ENCODE measurements at places on chromosomes 13 and 19.

DNA sequence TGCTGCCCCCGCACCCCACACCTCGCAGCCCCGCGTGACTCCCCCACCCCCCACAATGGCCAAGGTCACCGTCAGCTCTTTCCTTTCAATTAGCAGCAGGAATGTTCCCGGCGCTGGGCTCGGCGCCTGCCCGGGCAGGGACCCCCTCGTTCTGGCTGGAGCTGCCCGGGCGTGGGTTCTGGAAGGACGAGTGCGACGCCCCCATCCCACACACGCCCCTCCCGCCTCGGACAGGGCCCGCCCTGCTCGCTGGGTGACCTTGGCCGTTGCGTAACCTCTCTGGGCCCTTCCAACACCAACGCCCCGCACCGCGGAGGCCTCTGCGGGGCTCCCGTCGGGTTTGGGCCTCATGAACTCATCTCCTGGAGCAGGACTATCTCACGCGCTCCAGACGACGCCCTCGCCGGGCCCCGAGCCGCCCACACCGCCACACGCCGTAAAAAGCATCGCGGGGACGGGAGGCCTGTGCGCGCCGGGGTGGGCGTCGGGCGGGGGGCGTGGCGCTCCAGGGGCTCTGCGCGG is 10.3 kb downstream of the PALM start:
- DNase-seq, result no peak

DNA sequence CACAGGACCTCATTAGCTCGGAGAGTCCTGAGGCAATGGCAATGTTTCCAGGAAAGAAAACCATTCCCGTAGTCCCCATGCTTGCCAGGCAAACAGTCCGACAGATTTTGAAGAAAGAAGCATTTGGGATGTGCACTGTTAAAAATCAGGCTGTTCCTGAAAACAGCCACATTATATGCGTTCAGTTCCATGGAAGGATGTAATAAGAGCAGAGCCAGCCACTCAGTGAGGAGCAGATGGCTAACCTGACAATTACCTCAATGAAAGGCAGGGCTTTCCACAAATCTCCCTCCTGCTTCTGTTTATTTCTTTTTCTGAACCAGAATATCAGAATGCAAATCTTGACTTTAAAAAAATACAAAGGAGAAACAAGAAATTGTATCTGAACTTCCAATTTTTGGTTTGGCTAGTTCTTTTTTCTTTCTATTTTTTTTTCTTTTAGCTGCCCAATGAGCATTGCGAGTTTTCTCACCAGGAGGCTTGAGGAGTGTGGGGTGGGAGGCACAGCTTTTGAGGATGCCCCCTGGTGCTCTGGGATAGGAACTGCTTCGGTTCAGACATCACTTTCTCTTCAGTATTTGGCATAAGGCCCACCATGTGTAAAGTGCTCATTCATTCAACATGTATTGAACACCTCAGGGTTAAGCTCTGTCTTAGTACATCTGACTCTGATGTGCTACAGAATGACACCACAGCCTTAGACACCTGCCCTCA is 124.2 kb downstream of the TBC1D4 start:
- peak; percentile 63 for DNase-seq

- DNase-seq, result no peak
These were observed at the start of gene PRSS57 for GRCh38 chr19:695352-695949. Gene PRSS57, minus strand, starts transcription at chr19:695452. Its CDS starts 22 bp downstream, at chr19:695430.

GRCh38 chr13:98821372-98822224 is 69.1 kb upstream of the SLC15A1 start:
- no peak for DNase-seq

- no peak for DNase-seq
These were observed 54.0 kb upstream of the F7 start for GRCh38 chr13:113051641-113052040.

Measured in activated naive CD8-positive, alpha-beta T cell treated with anti-CD3 and anti-CD28 coated beads for 36 hours (primary cell).